ENCODE measurements at places on chromosomes 7 and 10.

GRCh38 chr10:96672481-96673175 is 47.7 kb downstream of the PIK3AP1 start:
- H3K4me1 ChIP-seq, result peaks cover 68% of the 10 kb centered on the region
- no peak for DNase-seq
- peak overlapping the region; percentile 97 for H3K27ac ChIP-seq
- H3K4me3 ChIP-seq, result peak overlapping the region; percentile 85

DNA sequence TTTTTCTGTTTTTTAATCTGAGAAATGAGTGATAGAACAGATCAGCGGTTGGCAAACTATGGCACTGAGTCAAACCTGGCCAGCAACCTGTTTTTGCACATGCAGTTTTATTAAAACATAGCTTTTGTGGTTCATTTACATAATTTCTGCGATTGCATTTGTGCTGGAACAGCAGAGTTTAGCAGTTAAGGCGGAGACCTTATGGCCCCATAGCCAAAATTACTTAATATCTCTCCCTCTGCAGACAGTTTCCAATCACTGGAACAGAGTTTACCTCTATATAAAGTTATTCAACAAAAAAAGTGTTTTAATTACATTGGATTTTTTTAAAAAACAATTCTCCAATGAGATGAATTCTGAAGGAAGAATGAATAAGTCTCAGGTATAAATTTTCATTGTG is 212.1 kb downstream of the DGKB start:
- H3K4me1 ChIP-seq, result peaks cover 2% of the 10 kb centered on the region
- no peak for DNase-seq
- H3K27ac ChIP-seq, result no peak overlapping the region
- no peaks in the 10 kb centered on the region for H3K36me3 ChIP-seq
- H3K27me3 ChIP-seq, result no peaks in the 10 kb centered on the region

DNA sequence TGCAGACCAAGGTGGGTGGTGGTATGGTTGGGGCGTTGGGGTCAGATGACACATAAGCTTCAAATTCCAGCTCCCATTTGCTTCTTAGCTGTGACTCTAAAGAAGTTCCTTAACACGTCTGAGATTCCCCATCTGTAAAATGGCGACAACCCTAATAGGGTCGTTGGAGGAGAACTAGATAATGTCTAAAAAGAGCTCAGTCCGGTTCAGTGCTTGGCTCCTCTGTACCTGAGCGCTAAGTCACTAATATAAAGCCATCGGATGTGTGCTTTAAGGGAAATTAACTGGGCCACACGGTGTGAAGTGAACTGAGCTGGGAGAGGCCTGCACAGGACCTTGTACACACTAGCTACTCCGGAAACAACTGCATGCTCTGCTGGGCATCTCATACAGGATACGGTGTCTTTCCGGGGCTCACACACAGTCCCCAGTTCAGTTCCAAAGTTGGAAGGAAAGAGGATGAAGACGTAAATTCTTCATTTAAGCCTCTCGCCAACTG is 476 bp upstream of the ZFYVE27 start:
- peak overlapping the region; percentile 98 for H3K4me3 ChIP-seq
- no peak for DNase-seq
- H3K27me3 ChIP-seq, result no peaks in the 10 kb centered on the region
- H3K4me1 ChIP-seq, result peaks cover 36% of the 10 kb centered on the region

GRCh38 chr7:28083164-28083997 is 97.2 kb downstream of the JAZF1 start:
- peaks cover 2% of the 10 kb centered on the region for H3K36me3 ChIP-seq
- peaks cover 30% of the 10 kb centered on the region for H3K4me1 ChIP-seq
- H3K4me3 ChIP-seq, result no peak overlapping the region
- no peaks in the 10 kb centered on the region for H3K27me3 ChIP-seq
- DNase-seq, result no peak

DNA sequence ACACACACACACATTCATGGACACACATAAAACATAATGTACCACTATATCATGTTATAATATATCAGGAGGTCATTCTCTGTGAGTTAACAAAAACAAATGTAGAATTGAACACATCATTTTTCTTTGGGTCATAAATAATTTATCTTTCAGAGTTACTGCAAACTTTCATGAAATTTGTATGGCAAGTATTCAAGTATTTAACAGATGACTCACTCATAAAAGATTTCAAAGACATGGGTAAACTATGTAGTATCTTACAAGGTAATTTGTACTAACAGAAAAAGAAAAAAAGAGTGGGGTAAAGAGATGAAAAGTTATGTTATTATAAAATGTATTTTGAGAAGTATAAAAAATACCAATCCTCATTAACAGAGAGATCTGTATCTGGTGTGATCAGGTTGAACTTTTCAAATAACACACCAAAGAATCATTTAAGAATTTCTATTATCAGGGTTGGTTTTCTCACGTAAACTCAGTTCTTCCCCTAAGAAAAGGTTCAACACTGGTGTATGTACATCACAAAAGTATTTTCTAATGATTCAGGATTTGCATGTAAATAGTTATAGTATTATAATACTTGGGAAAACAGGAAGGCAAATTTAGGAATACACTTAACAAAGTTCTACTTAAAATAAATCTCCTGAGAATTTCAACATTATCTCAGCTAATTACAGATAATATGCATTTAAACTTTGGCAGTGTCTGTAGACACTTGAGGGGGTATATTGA is 933.1 kb upstream of the LRRN3 start:
- no peaks in the 10 kb centered on the region for H3K4me1 ChIP-seq
- no peaks in the 10 kb centered on the region for H3K36me3 ChIP-seq
- H3K27me3 ChIP-seq, result no peaks in the 10 kb centered on the region
- no peak overlapping the region for H3K4me3 ChIP-seq
- DNase-seq, result no peak

- H3K4me3 ChIP-seq, result no peak overlapping the region
- no peak for DNase-seq
- peaks cover 5% of the 10 kb centered on the region for H3K27me3 ChIP-seq
- H3K36me3 ChIP-seq, result no peaks in the 10 kb centered on the region
- no peaks in the 10 kb centered on the region for H3K4me1 ChIP-seq
Observed at GRCh38 chr7:159139202-159139601, 5.5 kb downstream of the VIPR2 start.

- H3K27ac ChIP-seq, result no peak overlapping the region
- no peak for DNase-seq
- H3K4me3 ChIP-seq, result no peak overlapping the region
- no peaks in the 10 kb centered on the region for H3K36me3 ChIP-seq
- no peaks in the 10 kb centered on the region for H3K27me3 ChIP-seq
Observed at GRCh38 chr7:79282070-79282694, 171.3 kb downstream of the MAGI2 start.

GRCh38 chr10:52484206-52485065 is 170.4 kb downstream of the DKK1 start:
- H3K4me3 ChIP-seq, result no peak overlapping the region
- H3K36me3 ChIP-seq, result no peaks in the 10 kb centered on the region
- H3K4me1 ChIP-seq, result peaks cover 5% of the 10 kb centered on the region
- no peak for DNase-seq
- H3K27me3 ChIP-seq, result no peaks in the 10 kb centered on the region

GRCh38 chr10:21372651-21373410 is 152.7 kb downstream of the SKIDA1 start:
- DNase-seq, result no peak
- H3K4me1 ChIP-seq, result no peaks in the 10 kb centered on the region
- peaks cover 3% of the 10 kb centered on the region for H3K27me3 ChIP-seq
- no peak overlapping the region for H3K27ac ChIP-seq

- no peak overlapping the region for H3K27ac ChIP-seq
- no peak for DNase-seq
- H3K36me3 ChIP-seq, result no peaks in the 10 kb centered on the region
- H3K4me3 ChIP-seq, result no peak overlapping the region
- H3K27me3 ChIP-seq, result peaks cover 4% of the 10 kb centered on the region
Observed at GRCh38 chr10:4851846-4852245, 25.8 kb downstream of the AKR1E2 start.

DNA sequence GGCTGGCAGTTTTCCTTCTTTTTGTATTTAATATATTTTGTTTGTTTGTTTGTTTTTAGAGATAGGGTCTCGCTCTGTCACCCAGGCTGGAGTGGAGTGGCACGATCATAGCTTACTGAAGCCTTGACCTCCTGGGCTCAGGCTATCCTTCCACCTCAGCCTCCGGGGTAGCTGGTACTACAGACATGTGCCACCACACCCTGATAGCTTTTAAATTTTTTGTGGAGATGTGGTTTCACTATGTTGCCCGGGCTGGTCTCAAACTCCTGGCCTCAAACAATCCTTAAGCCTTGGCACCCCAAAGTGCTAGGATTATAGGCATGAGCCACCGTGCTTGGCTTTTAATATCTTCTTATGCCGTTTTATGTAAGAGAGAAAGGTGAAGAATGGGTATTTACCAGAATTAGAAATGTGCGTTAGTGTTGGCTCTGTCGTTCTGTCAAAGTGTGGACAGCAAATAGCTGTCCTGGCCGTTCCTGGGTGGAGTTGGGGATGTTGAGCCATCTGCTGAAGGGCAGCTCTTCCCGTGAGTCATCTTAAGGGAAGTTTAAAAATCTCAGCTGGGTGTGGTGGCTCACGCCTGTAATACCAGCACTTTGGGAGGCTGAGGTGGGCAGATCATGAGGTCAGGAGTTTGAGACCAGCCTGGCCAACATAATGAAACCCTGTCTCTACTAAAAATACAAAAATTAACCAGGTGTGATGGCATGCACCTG is 14.8 kb downstream of the OGDH start:
- H3K27ac ChIP-seq, result peak overlapping the region; percentile 78
- no peak for DNase-seq
- no peak overlapping the region for H3K4me3 ChIP-seq
- H3K27me3 ChIP-seq, result no peaks in the 10 kb centered on the region
- peaks cover 8% of the 10 kb centered on the region for H3K36me3 ChIP-seq
- H3K4me1 ChIP-seq, result peaks cover 39% of the 10 kb centered on the region

GRCh38 chr7:90173127-90173844 is 19.0 kb downstream of the STEAP1 start:
- H3K36me3 ChIP-seq, result peaks cover 5% of the 10 kb centered on the region
- DNase-seq, result no peak
- no peak overlapping the region for H3K4me3 ChIP-seq
- no peak overlapping the region for H3K27ac ChIP-seq
